ENCODE measurements at places on chromosomes 12 and 14.

- no peak for DNase-seq
Measured at GRCh38 chr12:76920172-76921099, 41.6 kb upstream of the CSRP2 start.

DNA sequence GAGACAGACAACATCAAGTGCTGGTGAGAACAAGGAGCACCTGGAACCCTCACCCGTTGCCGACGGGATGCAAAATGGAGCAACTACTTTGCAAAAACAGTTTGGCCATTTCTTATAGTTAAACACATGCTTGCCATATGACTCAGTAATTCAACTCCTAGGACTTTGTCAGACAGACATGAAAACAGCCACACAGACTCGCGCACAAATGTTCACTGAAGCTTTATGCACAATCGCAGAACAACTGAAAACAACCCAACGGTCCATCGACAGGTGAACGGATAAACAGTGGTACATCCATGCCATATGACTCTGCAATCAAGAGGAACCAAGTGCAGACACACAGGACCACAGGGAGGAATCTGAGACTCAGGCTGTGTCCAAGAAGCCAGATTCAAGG is 30.8 kb downstream of the NCOR2 start:
- DNase-seq, result no peak

- peak; percentile 20 for DNase-seq
Measured at GRCh38 chr14:74290415-74290814, 12.3 kb downstream of the ABCD4 start.

- no peak for DNase-seq
Measured at GRCh38 chr12:30870491-30871265, 55.9 kb upstream of the TSPAN11 start.

- no peak for DNase-seq
Measured at GRCh38 chr14:89865153-89865552, 89.4 kb downstream of the EFCAB11 start.

DNA sequence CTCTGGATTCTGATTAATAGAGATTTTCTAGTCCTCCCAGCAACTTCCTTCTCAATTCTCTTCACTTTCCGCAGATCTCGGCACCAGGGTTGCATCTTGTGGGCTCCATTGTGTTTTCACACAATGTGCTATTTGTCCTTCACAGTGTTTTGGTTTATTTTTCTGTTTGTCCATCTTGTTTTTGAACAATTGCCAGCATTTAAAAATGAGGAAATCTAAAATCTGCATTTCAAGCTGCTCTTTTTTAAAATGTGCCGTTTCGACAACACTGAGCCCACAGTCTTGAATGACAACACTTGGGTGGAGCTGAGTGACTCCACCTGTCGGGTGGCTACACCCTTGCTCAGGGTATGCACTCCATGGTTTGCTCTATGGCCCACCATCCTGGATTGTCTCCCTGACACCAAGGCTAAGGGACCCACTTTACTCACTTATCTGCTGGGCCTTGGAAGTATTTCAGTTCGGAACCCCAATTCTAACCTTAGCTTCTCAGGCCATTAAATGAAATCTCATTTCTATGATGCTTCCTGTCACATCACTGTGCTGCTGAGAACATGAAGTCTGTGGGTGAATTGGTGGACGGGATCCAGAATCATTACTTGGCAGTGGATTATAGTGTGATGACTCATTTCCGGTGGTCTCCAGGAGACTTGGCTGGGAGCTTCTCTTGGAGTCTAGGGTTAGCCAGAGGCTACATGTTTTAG is 3.4 kb upstream of the MYRFL start:
- peak; percentile 82 for DNase-seq

DNA sequence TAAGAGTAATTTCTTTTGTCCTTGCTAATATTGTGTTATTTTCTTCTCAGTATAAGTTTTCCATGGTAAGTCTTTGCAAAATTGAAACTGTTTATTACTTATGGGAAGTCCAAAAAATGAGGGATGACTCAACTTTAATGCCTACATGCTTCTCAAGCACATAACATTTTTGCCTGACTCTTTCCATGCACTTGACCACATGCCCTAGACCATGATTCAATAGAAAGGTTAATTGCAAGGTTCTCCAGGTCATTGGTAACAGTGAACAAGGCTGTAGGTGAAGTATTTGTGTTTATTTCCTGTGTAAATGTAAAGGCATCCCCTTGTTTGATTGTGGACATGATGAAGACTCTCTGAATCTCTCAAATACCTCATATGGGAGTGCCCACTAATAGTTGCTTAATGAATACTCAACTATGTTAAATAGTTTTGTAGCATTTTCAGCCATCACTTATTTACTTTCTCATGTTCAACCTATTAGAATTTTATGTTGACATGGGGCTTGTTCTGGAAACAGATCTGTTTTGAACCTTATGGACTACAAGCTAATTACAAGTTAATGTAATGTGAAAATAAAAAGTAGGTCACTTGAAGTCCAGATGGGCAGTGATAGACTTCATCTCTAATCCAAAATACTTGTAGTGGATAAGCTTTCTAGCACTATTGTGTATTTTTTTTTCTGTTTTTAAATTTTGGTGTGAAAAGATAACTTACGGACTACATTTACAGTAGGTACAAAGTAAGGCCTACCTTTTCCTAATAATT is 131.7 kb downstream of the TMTC2 start:
- no peak for DNase-seq

DNA sequence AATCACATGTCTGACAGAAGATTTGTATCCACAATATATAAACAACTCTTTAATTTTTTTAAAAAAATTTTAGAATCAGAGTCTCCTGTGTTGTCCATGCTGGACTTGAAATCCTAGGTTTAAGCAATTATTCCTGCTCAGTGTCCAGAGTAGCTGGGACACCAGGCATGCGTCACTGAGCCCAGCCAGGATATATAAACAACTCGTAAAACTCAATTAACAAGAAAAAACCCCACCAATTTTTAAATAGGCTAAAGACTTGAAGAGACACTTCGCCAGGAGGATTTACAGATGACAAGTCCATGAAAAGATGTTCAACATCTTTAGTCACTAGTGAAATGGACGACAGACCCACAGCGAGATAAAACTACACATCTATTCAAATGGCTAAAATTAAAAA is 2.0 kb upstream of the SCN8A start:
- no peak for DNase-seq

DNA sequence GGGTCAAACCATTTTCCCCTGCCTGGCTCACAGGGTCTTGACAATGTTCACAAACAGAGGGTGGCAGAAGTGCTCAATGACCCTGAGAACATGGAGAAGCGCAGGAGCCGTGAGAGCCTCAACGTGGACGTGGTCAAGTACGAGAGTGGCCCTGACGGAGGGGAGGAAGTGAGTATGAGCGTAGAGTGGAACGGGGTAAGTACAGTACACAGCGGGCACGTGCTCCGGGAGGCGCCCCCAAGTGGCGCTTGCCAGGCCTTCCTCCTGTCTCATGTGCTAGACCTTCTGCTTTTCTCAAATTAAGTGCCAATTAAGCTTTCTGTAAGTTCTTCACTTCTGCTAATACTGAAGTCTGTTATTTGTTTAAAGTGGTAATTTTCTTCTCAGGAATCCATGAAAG is 35.9 kb downstream of the XRCC3 start:
- no peak for DNase-seq

DNA sequence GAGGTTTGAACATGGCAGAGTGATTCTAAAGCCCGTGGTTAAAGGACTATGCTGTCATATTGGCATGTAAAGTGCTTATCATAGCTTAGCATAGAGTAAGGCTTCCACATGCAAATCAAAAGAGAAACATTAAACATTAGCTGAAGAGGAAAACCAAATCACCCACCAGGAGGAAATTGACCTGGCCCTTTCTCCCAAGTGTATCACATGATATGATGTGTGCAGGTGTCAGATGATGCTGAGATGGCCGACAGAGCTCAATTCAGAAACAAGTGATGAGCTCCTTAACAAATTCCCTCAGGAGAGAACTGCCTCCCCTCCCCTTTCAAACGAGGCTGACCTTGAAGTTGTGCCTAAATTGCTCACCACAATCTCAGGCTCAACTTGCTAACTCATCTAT is 217.1 kb upstream of the BTG1 start:
- no peak for DNase-seq

GRCh38 chr12:1848146-1848545 is 27.8 kb downstream of the LRTM2 start:
- no peak for DNase-seq

- no peak for DNase-seq
Measured at GRCh38 chr12:86945685-86946196, 689.5 kb upstream of the MGAT4C start.

DNA sequence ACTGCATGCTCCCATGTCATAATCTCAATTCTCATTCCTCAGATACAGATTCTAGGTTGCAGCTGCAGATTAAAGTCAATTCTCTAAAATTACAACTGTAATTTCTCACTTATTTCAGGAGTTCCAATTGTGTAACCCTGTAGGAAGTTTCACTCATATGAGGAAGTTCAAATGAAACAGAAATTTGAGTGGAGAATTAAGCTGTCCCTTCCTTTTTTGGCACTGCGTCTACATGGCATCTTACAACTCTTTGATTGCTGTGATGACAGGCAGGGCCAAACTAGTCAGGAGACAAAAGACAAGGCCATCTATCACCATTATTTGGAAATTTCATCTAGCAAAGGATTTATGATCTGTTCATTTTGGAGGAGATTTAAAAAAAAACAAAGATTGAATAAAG is 13.3 kb upstream of the GRIP1 start:
- DNase-seq, result no peak

DNA sequence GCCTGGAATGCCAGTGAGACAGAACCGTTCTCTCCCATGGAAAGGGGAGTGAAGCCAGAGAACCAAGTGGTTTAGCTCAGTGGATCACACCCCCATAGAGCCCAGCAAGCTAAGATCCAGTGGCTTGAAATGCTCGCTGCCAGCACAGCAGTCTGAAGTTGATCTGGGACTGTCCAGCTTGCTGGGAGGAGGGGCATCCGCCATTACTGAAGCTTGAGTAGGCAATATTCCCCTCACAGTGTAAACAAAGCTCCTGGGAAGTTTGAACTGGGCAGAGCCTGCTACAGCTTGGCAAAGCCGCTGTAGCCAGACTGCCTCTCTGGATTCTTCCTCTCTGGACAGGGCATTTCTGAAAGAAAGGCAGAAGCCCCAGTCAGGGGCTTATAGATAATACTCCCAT is 374.3 kb upstream of the DCN start:
- no peak for DNase-seq

DNA sequence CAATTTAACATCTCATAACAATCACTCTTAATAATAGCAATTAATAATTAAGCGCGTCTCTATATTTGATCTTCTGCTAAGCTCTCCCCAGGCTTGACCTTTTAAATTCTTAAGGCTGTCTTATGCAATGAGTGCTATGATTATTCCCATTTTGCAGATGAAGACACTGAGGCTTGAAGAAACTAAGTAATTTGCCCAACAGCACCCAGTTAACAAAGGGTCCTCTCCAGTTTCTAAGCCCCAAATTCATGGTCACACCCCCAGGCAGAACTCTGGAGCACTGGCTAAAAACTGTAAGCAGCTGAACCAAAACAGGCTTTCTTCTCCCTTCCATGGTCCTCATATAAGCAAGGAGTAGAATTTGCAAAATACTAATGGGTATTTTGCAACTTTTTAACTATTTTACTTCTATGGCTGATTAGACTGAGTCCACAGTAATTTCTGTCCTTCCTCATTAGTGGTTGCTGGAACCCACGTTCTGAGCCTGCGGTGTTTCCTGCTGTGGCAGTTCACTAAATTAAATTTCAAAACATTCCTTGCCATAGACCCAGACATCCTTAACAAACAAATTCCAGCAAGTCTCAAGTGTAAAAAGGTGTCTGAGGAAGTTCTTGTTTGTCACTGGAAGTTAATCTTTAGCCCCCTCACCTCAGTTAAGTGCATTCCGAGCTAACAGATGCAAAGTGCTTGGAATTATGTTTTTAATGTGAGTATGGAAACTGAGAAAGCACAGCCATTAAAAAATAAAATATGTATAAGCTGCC is 76.5 kb downstream of the TMEM132D start:
- DNase-seq, result no peak

GRCh38 chr12:5064913-5065490 is 21.3 kb downstream of the KCNA5 start:
- no peak for DNase-seq

DNA sequence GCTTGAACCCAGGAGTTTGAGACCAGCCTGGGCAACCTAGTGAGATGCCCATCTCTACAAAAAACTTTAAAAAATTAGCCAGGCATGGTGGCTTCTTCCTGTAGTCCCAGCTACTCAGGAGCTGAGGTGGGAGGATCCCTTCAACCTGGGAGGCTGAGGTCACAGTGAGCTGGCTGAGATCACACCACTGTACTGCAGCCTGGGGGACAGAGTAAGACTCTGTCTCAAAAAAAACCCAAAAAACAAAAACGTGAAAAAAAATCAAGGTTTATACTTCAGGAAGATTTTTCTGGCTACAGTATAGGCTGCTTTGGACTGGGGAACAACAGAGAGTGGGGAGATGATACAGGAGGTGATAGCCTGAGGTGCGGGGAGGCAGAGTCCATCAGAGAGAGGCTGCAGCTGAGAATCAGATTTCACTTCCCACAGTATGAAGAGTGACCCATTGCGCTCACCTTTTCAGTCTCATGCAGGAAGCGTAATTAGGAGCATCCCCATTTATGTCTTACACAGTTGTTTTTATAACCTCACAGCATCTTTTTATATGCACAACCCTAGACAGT is 28.9 kb downstream of the DNAH10 start:
- DNase-seq, result no peak

DNA sequence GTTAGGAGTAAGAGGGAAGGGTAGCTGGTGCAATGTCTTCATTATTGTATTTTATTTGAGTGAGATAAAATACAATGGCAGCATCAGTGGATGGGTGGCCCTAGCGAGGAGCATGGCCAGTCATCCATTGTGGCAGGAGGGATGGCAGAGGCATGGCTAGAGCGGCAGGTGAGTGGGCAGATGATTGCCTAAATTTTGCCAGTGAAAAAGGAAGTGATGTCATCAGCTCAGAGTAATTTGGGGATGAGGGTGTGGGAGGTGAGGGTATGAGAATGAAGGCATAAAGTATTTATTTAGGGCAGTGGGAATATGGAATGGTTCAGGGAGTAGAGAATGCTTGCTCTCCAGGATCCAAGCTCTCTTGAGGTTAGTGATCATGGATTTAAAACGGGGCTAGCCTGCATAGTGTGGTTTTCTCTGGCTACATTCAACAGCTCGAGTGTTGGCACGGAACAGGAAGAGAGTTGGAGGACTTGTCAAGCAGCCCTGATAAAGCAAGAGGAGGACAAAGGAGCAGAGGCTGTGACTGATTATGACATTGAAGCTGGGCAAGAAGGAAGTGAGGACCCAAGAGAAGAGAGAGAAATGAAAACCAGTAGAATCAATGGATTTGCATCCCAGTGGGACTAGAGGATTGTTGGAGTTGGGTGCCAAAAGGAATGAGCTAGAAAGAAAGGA is 18.7 kb upstream of the SERPINA6 start:
- no peak for DNase-seq

DNA sequence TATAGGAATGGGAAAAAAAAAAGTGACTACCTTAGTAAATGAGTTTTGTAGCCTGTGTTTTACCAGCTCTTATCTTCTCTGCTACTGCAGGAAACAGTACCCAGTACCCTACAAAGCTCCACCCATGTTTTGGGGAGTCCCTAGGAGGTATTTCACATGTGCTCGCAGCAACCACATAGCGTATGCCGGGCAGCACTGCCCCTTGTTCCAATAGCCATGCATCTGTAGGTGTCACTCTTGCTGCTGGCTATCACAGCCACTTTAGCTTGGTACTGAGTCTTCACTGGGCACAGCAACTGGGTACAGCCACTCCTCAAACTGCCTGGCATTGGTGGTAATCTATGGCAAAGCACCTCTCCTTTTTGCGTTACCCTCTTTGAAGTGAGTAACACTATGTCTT is 2.0 kb upstream of the MDM1 start:
- DNase-seq, result peak; percentile 29

GRCh38 chr14:100771121-100771800 is 44.6 kb downstream of the DLK1 start:
- no peak for DNase-seq

Data from NCI-H446 (cell line).